ENCODE measurements at places on chromosomes 6 and 20. TPM values are rescaled to one million over a fixed set of nuclear protein-coding genes. Genes with fewer than 3 reads are reported as not detected.

DNA sequence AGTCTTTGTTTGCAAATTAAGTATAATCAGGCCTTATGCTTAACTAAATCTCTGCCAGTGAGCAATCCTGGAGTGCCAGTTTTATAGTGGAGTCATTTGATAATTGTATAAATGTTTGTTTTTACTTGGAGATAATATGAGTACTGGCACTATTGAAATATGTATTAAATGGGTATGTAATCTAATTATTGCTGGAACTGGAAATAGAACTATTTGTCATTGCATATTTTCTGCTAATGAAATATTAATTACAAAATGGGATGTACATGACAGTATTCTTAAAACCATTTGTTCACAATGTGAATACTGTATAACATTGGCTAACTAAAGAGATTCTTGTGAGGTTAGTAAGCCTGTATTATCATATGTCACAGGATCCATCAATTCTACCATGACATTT lies 20.5 kb upstream of the LMBRD1 start:
- DNase-seq, result no peak

- no peak for DNase-seq
Measured at GRCh38 chr6:3259491-3259958, 778 bp downstream of the PSMG4 start.

- DNase-seq, result no peak
Measured at GRCh38 chr6:125717120-125717731, 32.2 kb upstream of the HEY2 start.

DNA sequence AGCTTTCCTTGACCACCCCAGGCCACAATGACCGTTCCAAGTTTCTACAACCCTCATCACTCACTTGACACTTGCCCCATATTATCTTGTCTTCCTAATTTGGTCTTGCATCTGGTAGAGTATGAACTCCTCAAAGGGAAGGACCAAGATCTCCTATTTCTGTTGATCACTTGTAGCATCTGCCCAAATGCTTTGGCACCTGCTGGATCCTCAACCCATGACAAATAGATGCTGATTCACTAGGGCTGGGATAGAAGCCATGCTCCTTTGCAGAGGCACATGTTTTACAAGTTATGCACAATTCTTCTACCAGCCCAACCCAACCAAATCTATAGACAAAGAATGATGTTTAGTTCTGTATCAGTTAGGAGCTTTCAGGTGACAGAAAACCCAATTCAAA lies 110.7 kb downstream of the UNC5CL start:
- no peak for DNase-seq

GRCh38 chr20:48294196-48294595 lies 508.9 kb upstream of the SULF2 start:
- no peak for DNase-seq

DNA sequence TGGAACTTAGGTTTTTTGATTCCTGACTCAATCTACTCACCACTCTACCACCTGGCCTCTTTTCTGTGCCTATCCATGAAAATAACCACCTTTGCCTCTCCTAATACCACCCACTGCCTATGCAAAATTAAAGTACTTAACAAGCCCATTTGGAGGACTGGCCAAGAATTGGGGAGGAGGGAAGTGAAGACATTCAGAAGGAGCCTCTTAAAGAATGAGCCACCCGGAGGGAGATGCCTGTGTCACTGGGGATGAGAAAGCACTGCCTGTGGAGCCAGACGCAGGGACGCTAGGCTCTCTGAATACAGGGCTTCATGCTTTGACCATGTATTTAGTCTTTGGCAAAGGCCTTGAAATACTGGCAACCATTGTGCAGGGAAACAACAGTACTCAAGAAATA lies 40.0 kb upstream of the MRPS10 start:
- no peak for DNase-seq

GRCh38 chr6:7671076-7671475 lies 54.8 kb upstream of the BMP6 start:
- no peak for DNase-seq

GRCh38 chr6:129785756-129786135 lies 75.4 kb downstream of the TMEM244 start:
- no peak for DNase-seq

The IER3 gene
- 285 TPM for total RNA-seq

The BTNL2 gene
- not detected for total RNA-seq

DNA sequence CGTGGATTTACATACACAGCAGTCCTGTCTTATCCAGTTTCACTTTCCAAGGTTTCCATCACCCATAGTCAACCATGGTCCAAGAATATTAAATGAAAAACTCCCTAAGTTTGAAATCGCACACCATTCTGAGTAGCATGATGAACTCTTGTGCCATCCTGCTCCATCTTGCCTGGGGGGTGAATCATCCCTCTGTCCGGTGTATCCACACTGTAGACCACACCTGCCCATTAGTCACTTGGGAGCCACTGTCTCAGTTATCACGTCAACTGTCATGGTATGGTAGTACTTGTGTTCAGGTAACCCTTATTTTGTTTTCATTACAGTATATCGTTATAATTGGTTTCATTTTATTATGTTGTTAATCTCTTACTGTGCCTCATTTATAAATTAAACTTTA lies 38.5 kb downstream of the PTGIS start:
- DNase-seq, result no peak

The GABRR1 gene
- total RNA-seq, result not detected

The AIG1 gene
- total RNA-seq, result 42.6 TPM

GRCh38 chr20:32789896-32790750 lies 27.9 kb downstream of the DNMT3B start:
- DNase-seq, result peak; percentile 84

DNA sequence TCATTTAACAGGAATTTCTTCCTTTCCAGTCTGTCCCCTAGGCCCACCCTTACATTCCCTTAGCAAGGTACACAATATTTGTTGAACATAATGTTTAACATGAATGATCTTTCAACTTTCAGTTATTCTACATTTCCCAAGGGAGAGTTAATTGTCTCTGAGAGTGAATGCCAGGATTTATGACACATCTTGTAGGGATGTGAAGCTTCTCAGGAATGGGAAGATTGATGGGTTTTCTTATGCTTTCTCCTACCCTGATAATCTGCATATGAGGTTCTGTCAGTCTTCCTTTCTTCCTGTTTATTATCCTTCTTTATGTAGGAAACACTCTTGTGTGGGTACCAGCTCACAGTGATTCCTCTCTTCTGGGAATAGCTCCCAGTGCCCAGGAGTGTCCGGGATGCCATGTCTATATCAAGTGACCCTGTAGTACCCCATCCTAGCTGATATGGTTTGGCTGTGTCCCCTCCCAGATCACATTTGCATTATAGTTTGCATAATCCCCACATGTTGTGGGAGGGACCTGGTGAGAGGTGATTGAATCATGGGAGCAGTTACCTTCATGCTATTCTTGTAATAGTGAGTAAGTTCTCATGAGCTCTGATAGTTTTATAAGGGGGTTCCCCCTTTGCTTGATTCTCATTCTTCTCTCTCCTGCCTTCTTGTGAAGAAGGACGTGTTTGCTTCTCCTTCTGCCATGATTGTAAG lies 7.1 kb upstream of the FYN start:
- no peak for DNase-seq

- DNase-seq, result no peak
Measured at GRCh38 chr6:79042088-79042798, 35.8 kb downstream of the PHIP start.

The RAET1L gene
- not detected for total RNA-seq

Measured in cardiac septum (tissue), 1 donor.